Hypothalamus (tissue), 51 donors: ENCODE measurements at places on chromosomes 1 and 21.
A peak's percentile ranks its signal among the peaks of the same experiment; 100 is the strongest.

DNA sequence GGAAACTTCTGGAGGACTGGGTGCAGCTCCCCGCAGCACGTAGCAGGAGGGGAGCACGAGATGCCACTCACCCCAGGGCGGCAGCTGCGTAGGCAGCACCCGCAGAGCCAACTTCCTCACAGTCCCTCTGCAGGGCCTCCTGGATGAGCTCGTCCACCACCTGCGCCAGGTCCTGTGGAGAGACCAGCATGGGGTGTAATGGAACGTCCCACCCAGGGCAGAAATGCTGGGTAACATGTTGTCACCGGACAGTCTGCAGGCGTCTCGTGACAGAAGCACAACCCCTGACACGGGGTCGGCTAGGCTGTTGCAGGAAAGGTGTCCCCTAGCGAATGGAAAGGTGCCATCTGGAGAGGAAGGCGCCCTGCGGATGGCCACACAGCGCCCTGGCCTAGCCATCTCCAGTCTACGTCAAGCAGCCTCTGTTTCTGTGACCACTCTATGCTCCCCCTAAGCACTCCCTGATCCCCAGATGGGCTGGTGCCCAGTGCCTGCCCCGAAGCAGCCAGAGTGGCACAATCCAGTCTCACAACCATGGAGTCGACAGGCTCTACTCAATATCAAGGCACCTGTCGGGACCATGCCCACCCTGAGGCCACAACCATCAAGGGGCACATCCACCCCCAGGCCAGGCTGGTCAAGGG is 21.2 kb downstream of the MCM3AP start:
- DNase-seq, result no peak

- DNase-seq, result no peak
These were observed 15.1 kb upstream of the EPB41 start for GRCh38 chr1:28899267-28899666.

- DNase-seq, result no peak
These were observed at the start of gene IL12RB2 for GRCh38 chr1:67307251-67308060. IL12RB2 (plus strand) TSS chr1:67307873; CDS start chr1:67320369, 12,496 bp downstream.

DNA sequence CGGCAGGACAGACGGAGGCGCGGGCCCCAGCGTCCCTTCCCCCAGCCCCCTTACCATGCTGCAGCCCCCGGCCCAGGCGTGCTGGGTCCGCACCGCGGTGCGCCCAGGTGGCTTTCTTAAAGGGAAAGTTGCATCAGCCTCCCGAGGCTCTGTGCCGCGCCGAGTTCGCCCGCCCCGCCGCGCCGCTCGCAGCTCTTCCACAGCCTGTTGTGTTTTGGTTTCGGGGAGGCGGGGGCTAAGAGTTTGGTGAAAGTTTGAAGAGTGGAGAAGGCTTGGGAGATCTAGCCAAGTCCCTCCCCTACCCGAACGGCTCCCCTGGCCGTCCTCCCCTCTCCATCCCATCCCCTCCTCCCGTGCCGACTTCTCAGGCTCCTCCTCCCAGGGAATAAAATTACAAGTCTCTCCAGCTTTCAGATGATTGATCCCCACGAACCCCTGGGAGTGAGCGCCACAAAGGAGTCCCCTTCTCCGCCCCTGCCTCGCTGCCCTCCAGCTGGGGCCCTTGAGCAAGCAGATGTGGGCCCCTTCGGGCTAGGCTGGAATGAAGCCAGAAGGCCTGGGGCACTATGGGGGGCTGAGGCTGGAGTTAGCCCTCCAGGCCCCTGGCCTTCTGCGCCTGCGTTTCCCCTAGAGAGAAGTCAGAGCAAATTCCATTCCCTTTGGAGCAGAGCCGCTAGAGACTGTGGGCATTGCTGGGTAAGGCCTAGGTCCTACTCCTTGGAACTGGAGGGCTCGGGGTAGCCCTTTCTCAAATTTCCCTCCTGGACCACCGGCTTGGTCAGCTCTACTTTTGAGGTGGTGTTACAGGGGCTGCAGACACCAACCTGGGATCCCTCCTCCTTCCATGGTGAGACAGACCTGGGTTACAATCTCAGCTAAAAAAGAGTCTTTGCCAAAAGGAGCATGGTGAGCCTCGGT is at the start of gene SLC6A9:
Gene SLC6A9 (minus strand): TSS at position 211 of the 918 bp plus-strand sequence. CDS start 7,185 bp downstream, outside the sequence.
- peak; percentile 42 for DNase-seq

DNA sequence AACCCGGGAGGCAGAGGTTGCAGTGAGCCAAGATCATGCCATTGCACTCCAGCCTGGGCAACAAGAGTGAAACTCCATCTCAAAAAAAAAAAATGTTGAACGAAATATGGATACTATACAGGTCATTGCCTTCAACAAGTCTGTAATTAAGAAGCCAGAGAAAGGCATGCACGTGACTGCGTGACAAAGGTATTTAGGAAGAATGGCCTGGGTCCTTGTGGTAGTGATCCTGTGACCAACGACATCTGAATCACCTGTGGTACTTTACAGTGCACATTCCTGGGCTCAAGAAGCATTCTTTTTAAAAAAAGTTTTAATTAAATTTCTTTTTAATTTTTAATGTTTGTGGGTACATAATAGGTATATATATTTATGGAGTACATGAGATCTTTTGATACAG is 115.0 kb downstream of the GREM2 start:
- no peak for DNase-seq

DNA sequence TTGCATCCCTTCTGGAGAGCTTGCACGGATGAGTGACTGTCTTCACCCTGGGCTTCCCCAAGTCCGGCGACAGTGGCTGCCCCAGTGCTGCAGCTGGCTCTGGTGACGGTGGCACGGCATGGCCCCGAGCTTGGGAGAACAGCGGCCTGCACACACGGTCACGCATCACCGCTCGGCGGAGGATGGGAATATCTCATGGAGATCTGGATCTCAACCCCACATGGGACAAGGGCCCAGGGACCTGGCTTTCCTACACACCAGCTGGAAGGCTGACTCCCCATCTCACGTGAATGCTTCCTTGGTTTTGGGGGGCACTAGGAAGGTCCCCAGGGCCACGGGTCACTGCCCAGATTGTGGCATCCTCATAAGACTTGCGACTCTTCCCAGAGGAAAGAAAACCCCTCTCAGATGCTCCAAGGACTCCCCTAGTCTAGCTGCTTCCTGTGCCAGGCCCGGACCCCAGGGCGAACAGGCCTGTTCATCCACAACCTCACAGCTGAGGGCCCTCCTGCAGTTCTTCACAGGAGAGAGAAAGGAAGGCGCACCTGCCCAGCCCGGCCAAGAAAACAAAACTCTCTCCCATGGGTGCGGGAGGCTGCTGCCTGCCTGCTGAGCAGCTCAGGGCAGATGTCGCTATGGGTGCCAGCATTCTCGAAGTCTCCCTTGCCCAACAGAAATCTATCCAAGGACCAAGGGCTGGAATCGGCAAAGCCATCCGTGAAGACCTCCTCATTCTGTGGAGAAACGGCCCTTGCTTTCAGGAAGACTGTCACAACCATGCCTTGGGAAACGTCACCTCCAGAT is 9.9 kb downstream of the CFAP410 start:
- no peak for DNase-seq

DNA sequence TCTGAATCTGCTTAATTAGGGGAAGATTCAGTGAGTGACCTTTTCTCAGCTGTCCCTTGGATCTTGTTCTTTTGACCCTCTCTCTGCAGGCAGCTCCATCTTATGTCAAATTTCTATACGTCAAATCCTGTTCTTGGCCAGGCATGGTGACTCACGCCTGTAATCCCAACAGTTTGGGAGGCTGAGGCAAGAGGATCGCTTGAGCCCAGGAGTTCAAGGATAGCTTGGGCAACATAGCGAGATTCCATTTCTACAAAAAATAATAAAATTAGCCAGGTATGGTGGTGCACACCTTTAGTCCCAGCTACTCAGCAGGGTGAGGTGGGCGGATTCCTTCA is 12.3 kb upstream of the CDC42 start:
- DNase-seq, result no peak

DNA sequence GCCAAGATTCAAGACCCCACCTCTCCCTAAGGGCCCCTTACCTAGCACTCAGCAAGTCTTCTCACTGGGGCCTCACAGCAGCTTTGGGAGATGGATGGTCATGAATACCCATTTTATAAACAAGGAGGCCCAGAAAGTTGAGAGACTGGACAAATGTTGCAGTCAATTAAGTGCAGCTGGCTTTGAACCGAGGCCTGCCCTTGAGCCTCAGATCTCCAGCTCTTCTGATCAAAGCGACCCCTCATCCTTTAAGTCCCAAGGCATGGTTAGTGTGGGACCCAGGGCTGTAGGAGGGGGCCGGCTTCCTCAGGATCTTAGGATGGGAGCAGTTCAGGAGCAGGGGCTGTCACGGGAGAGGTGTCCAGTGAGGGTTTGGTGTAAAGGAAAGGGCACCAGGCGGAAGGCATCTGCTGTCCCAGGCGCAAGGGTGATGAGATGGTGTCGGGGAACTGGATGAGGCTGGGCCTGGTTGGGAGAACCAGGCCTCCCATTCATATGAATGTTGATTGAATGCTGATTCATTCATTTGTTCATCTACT is 5.1 kb upstream of the MTFR1L start:
- no peak for DNase-seq

DNA sequence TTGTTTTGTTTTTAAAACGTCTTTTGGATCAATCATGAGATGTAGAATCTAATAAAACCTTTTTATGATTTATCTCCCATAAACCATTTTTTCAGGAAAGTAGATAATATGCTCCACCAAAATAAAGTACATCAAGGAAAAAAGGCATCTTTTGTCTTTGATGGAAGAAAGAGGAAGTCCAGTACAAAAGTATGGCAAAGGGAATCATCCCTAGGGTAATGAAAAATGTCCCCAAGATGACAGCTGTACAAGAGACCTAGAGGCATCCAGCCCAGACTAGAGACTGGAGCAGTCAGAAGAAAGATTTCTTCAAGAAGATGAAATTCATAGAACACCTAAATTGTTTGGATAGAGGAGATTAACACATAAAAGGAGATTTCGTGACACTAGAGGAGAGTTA is 32.3 kb upstream of the GFI1 start:
- no peak for DNase-seq

DNA sequence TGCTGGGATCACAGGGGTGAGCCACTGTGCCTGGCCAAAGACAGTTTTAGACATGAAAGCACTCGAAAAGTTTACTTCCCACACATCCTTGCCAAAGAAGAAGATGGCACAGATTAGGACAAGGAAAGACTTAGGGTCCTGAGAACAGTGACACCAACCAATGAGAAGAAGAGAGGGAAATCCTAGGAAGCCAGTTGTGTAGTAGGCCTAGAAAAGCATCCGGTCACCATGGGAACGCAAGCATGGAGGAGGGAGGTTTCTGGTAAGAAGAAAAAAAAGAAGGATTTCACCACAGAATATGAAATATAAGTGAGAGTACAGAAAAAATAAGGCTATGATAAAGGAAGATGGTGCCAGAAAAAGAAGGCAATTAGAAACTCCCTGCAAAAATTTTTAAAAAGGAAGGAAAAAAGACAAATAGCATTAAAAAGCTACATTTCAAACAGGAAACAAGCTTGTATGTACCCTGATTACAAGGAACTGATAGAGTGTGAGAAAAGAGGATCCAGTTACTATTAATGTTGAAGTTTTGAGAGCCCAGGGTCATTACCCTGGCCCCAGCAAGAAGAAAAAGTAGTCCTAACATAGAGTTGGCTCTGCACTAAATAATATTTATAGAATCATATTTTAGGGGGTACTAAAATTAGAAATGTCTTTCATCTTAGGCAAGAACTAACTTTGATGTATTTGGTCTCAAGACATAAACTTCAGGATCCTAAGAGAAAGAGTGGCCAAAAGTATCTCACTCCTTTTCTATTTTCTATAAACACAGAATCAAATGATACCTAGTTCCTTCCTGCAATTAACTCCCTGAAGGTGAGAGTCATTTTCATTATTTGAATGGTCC is 16.1 kb downstream of the DIPK1A start:
- DNase-seq, result no peak

DNA sequence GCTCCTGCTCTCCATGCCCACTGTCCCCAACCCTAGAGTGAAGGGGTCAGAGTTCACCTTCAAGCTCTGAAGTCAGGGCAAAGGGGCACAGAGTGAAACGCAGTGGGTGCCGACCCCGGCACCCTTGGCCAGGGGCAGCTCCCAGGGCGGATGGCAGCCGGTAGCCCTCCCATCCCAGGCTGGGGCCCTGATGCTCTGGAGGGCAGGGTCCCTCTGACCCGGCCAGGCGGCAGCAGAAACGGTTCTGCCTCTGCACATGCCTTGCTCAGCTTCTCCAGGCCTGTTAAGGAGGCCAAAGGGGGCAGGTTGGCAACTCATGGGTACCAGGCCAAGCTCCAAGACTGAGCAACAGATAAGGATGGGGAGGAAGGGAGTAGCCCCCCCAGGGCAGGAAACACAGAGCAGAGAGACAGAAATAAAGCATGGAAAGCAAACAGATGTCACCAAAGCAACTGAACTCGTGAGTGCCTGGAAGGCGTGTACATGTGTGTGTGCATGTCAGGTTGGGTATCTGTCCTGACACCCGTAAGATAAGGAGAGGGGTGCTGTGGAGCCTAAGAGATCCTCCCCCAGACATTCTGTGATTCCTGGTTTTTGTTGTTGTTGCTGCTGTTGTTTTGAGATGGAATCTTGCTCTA is 112.3 kb upstream of the IFFO2 start:
- DNase-seq, result no peak

DNA sequence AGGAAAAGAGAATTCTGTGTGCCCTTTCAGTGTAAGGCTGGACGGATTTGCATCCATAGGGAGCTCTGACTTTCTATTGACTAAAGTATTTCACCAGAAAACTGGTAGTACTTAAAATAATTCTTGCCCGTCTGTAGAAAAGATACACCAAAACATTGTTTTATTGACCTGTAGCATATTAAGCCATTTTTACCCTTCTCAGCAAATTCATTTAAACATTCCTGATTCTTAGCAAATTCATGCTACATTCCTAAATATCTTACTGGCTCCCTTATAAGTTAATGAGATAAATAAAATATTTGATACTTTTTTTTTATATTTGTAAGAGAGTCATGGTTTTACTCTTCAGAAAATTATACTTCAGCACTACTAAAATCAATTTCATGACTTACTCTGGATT is 1.6 kb upstream of the IPP start:
- no peak for DNase-seq

- DNase-seq, result no peak
These were observed 1.2 kb upstream of the CAPN2 start for GRCh38 chr1:223711173-223711572.

DNA sequence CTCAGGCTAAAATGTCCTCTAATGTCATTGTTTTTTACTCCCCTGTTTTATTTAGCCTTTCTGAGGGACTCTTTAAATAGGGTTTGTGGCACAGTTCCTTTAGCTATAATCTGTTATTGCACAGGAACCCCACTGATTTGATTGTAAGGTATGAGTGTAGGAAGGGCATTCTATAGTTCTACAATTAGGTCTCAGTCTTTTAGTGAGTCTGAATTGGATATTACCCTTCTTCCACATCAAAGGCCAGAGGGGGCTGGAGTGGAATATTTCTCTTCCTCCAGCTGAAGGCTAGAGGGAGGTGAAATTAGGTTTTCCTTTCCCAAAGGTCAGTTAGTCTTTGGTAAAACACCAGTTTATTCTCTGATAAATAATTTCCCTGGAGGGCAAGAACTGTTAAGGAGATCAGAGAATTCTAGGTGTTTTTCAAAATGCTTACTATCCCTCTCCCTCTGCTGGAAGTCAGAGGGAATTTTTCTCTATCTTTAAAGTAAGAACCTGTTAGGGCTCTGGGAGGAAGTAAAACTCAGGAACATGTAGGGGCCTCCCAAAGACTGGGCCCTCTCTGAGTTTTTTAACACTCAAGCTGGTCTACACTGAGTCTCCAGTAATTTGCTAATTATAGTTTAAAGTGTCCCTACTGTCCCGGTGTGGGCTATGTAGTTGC is 176.3 kb upstream of the ZNHIT6 start:
- no peak for DNase-seq
